ENCODE measurements at places on chromosomes 4 and X.
A peak's percentile ranks its signal among the peaks of the same experiment; 100 is the strongest.

DNA sequence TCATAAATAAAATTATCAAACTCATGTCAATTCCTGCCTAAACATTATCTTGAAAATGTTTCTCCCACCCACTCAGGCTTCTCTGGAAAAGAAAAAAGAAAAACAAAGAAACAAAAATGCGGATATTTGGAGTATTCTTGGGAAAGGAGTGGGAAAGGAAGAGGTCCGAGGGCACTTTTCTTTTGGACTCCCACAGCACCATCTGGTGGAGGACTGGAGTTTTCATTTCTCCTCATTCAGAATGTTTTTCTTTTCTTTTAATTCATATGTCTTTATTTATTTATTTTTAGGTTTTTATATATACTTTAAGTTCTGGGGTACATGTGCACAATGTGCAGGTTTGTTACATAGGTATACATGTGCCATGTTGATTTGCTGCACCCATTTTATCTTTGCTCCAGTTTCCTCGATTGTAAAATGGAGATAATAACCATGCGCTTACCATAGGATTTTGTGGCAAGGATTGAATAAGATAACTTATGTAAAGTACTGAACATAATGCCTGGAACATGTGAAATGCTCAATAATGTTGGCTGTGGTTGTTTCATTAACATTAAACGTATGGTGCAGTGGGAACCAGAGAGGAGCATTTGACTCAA, 8.0 kb upstream of the KCNE5 start:
- DNase-seq, result peak; percentile 21

DNA sequence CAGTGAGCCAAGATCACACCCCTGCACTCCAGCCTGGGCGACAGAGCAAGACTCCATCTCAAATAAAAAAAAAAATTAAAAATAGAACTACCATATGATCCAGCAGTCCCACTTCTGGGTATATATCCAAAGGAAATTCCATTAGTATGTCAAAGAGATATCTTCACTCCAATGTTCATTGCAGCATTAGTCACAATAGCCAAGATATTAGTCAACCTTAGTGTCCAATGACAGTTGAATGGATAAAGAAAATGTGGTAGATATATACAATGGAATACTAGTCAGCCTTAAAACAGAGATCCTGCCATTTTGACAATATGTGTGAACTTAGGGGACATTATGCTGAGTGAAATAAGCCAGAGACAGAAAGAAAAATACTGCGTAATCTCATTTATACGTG, 49.4 kb downstream of the C4orf46 start:
- no peak for DNase-seq

DNA sequence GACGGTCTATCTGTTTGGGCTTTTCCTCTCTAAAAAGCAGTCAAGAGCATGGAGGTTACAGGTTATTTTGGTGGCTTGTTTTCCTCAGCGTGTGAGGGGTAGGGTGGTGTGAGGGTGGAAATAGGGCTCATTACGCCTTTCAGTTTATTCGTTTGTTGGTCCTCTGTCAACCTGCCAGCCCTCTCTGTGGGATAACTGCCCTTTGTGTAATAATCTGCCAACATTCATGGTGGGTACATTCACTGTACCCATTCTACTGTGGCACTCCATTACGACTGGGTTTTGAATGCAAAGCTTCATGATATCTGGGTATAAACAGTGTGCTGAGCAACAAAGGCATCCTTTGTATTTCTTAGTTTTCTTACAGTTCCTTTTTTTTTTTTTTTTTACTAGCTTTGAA, 136.4 kb downstream of the ADGRL3 start:
- DNase-seq, result no peak

DNA sequence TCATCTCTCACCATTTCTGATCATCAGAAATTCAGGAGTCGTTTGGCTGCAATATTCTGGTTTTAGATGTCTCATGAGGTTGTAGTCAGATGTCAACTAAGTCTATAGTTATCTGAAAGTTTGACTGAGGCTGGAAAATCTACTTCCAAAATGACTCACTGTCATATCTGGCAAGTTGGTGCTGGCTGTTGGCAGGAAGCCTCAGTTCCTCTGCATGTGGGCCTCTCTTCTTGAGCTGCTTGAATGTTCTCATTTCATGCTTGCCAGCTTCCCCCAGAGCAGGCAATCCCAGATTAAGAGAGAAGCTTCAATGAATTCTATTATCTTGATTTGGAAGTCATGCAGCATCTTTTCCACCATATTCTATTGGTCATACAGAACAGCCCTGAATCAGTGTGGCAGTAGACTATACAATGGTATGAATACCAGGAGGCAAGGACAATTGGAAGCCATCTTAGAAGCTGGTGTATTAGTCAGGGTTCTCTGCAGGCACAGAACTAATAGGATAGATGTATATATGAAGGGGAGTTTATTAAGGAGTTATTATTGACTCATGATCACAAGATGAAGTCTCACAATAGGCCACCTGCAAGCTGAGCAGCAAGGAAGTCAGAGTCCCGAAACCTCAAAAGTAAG, 46.8 kb upstream of the ELF2 start:
- peak; percentile 64 for DNase-seq

DNA sequence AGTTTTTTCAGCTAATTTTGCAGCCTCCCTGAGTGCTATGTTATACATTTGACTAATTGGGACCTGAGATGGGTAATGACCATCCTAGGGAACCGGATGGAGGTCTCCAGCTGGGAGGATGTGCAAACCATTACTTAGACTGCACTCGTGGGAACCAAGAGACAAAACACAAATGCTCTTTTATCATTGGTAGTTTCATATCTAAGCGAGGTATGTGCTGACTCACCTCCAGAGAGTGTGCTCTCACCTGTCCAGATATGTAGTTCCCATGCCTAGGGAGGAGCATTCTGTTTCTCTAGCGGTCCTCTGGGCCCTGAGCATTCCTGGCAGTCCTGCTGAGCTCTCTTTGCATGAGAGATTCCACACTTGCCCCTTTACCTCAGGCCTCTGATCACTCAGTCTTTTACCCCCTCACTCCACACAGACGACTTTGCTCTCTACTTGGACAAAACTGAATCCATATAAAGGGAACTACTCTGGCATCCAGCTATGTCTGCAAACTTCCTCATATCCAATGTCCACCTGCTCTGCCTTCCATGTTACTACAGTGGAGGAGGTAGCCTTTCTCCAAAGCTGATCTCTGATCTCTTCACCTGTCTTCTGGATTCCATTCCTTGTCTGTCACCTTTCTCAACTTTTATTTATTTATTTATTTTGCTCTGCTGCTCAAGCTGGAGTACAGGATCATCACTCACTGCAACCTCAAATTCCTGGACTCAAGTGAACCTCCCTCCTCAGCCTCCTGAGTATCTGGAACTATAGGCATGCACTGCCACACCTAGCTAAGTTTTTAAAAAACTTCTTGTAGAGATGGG, 88.4 kb downstream of the LRP2BP start:
- no peak for DNase-seq

DNA sequence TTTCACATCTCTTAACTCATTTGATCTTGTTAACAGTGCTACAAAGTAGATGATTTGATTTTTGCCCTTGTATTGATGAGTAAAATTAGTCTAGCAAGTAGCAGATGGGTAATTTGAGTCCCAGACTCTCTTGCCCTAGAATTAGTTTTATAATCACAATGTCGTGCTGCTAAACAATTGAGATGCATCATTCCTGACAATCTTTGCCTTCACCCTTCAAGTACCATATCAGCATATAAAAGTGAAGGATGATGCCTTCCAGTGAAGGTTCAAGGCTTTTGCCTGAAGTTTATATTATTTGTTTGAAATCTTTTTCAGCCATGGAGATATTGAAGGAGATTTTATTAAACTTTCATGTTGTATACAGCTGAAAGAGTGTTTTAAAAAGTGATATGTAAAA, 141.4 kb downstream of the GRID2 start:
- DNase-seq, result no peak

DNA sequence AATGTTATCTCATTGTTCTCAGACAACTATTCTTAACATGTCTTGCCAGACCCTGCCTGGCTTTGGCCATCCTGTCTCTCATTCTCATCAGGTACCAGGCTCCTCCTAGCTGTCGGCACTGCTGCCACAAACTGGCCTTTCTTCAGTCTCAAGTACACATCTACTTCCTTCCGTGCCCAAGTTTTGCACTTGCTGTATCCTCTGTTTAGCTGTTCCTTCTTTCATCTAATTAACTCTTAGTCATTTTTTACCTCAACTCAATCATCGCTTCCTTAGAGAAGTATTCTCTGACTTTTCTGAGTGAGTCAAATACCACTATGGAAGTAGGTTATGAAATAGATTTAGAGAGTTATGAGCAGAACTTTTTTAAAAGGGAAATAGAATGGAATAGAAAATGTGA, 19.7 kb downstream of the CXCL3 start:
- no peak for DNase-seq

DNA sequence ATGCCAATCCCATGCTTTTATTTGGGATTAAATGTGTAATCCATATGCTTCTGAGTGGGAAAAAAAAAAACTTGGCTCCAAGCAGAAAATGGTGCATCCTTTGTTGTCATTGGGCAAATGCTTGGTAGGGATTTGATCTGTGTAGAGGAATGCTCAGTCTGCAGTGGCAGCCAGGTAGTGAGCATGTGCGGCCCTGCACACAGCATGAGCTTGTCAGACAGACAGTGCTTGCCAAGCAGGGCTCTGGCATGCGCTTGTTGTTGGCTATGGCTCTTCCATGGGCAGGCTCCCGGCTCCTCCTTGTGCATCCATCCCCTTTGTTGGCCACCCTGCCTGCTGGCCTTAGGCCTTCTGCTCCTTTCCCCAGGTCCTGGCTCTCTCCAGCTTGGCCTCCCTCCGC, 130.3 kb downstream of the GPR143 start:
- no peak for DNase-seq

DNA sequence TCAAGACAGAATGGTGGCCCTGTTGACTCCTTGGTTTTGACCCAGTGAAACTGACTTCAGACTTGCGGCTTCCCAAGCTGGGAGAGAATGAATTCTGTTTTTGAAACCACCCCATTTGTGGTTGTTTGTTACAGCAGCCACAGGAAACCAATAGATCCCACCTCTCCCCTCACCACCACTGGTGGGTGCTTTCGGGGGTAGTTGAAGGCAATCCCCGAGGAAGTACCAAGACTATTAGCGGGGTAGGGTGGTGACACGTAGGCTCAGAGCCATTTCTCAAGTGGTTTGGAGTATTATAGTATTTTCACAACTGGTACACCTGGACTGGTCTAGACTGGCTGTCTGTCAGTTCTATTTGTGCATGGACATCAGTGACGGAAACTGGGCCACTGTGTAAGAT, 189.1 kb upstream of the RBPJ start:
- DNase-seq, result no peak

DNA sequence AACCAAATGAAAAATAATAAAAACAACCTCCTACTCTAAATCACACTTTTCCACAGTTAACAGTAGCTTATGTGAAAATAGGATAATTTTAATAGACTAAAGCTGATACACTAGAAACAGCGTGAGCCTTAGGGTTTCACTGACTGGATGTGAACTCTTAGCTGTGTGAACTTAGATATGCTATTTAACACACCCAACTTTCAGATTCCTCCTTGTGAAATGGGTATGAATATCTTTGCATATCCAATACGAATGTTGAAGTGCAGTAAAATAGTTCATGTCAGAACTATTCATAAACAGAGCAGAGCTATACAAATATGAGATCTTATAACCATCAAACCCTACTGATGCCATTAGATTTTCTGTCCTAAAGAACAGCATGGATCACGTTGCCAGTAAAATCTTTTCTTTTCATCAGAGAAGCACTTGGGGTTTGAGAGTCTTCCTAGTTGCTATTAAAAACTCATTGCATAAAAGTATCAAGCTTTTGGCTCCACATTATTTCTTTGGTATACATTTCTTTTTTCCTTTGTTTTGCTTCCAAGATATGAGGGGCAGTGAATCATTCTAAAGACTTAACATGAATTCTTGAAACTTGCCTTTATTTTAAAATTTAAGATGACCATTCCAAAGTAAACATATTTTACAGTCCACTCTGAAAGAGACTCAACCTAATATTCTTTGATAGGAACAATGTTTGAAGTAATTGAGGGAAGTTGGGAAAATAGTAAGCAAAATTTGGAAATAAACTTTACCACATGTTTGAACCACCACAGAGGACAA, 102.4 kb downstream of the CPE start:
- no peak for DNase-seq

GRCh38 chr4:53716471-53717063, 125.3 kb upstream of the LNX1 start:
- no peak for DNase-seq

DNA sequence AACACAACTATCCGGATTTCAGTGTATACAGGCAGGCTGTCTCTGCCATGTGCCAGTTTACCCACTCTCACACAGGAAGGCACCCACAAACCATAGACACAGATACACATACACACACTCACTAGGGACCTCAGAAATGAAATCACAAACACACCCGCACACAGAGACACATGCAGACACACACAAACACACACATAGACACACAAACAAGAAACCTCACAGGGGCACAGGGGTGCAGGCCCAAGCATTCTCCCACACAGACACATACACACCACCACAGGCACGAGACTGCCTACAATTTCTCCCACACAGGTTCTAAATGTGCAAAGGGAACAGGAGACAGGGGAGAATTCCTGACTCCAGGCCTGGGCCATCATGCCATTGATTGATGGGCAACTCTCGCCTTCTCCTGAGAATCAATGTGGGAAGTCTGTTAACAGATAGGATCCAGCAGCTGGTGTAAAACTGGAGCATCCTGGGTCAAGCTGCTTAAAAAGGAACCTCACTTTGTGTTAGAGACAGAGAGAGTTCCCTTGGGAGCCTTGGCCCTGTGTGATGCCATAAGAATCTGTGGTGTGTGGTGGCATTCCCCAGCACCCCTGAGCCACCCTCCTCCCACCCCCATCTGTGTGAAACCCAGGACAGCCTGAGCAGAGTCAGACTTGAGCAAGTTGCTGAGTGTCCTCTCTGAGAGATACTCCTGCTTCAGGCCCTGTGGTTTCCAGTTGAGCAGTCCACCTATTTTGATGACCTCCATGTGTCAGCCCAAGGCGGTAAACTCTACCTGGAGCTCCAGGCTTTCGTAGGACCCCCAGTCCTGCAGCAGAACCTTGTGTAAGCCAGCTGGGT, 33.9 kb downstream of the NBDY start:
- DNase-seq, result no peak

- no peak for DNase-seq
Measured at GRCh38 chrX:37357436-37357835, 8.3 kb downstream of the PRRG1 start.

- no peak for DNase-seq
Measured at GRCh38 chr4:88522702-88523324, 763 bp downstream of the PYURF start.

DNA sequence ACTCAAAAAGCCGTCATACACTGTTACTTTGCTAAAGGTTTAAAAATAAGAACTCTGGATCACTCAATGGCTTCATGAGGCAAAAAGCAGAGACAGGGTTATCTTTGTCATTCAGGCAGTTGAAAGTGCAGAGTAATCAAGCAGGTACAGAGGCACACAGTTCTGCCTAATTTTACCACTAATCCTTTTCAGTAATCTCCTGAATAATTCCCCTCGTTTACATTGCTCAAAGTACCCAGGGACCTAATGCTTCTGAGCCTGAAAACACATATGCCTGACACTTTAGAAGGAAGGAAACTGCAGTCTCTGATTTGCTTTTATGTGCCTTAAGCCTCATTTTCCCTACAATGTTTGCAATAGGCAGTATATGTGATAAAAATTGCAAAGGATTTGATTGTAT, 71.4 kb upstream of the TRAM1L1 start:
- DNase-seq, result no peak

All from fibroblast of the conjunctiva (primary cell).